Stimulated activated naive CD4-positive, alpha-beta T cell (primary cell): ENCODE measurements at places on chromosomes 4 and X.

DNA sequence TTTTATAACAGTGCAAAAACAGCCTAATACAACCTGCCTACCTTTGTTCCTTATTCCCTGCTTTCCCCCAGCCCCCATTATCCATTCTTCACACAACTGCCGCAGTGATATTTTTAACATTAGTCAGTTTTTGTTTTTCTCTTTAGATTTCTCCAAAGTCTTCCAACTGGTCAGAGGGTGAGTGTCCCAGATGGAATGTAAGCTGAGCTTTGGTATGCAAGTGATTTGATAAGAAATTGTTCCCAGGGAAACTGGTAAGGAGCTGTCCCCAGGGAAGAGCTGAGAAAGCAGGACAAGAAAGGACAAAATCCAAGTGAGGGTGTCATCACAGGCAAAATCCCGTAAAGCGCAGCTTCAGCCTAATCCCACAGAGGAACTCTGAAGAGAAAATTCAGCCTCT lies 475.5 kb upstream of the ADGRL3 start:
- DNase-seq: no peak

DNA sequence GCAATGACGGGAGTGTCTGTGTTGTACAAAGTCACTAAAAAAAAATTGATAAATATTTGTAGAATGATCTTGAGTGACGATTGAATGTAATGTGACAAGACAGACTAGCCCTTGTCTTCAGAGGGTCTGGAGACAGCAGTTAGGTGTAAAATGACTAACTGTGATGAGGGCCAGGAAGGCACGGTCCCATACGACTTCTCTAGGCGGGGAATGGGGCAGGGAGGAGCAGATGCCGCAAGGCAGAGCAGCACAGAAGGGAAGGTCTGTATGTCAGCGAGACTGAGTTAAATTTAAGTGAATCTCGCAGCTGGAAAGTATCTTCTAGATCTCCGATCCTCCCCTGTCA lies 405 bp downstream of the CENPE start:
- DNase-seq: no peak

DNA sequence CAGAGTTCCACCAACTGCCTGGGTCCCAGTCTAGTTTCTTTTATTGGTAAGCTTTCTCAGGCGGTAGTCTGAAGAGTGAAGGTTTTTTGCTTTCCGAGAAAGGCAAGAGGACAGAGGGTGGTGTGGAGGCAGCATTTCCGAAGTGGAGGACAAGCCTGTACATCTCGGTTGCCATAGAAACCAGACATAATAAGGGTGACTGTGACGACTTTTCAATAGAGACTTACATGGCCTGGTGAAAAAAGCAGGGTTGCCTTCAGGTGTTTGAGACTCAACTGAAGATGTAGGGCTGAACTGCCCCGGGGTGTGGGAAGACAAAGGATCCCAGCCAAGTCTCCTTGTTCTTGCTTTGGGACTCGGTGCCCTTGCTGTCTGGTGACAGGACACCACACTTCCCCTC lies 53.6 kb upstream of the RAB40AL start:
- no peak for DNase-seq

GRCh38 chrX:148316446-148316845 lies 184.0 kb upstream of the AFF2 start:
- no peak for DNase-seq

- no peak for DNase-seq
These were observed 53.3 kb upstream of the LNX1 start for GRCh38 chr4:53644607-53645006.

DNA sequence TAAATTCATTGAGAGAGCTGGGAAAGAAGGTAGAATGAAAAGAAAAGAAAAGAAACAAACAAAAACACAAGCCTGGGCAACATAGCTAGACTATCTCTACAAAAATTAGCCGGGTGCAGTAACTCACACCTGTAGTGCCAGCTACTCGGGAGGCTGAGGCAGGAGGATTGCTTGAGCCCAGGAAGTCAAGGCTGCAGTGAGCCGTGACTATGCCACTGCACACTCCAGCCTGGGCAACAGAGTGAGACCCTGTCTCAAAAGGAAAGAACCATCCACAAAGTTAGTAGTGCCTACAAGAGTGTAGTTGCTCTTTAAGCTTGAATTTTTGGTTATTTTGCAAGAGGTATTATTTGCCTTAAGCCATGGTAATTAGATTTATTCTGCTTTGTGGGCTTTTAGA lies 157.7 kb downstream of the CBR4 start:
- no peak for DNase-seq

DNA sequence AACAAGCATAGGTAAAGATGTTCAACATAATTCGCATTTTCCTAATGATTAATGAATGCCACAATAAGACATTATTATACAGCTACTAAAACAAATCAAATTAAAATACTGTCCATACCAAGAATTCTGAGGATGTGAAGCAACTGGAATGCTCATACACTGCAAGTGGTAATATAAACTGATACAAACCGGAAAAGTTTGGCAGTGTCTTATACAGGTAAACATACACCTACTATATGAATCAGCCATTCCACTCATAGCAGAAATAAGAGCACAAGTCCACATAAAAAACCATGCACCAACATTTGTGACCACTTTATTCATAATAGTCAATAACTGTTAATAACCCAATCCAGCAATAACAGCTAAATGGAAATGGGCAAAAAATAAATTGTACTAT lies 79.3 kb downstream of the FBXW7 start:
- no peak for DNase-seq

DNA sequence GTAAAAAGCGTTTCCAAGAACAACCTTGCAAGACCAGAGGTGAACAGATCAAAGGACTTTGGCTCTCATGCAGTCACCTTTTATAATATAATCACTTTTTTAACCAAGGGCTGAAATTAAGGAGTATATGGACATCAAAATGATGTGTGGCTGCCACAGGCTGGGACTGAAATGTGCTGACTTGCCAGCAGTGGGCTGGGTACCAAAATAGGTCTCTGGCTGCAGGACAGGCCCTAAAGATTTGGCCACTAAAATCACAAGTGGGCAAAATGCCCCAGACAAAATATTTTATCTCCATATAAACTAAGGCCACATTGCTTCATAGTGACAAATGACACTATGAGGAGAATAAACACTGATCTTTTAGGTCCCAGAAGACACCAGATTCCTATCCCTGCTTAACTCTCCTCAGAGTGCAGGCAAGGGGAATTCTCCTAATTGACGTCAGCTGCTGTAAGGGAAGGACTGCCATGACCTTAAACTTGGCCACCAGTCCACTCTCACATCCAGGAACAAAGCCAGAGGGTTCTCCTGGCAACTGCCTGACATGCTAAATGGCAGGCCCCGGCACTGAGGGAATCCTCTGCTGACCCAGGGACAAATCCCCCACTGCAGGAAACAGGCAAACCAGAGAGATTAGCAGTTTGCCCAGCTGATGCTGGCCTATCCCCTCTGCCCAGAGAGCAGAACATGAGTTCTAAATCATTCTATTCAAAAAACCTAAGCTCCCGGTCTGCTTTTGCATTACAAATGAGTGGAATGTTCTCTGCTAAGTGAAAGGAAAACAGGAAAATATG lies 155.8 kb downstream of the PPP3CA start:
- no peak for DNase-seq

GRCh38 chr4:3223346-3223745 lies 25.6 kb upstream of the MSANTD1 start:
- no peak for DNase-seq

GRCh38 chr4:162456106-162456505 lies 292.3 kb upstream of the FSTL5 start:
- DNase-seq: no peak

- no peak for DNase-seq
These were observed 14.6 kb downstream of the PHF8 start for GRCh38 chrX:54029529-54030143.

DNA sequence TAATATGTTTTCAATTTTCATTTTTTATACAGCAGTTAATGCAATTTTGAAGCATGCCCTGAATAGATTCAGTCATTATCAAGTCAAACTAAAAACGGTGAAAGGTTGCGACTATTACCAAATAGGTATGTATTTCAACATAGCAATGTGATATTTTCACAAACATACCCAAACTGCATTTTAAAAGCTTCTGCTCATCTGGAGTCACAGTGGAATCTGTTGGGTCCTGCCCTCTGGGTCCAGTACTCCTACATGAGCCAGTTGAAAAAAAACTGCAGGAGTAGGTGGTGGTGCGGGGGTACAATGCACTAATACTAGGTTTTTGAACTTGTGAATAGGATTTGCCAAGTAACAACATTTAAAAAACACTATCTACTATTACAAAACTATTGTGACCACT lies 938 bp downstream of the GPR34 start:
- DNase-seq: no peak

DNA sequence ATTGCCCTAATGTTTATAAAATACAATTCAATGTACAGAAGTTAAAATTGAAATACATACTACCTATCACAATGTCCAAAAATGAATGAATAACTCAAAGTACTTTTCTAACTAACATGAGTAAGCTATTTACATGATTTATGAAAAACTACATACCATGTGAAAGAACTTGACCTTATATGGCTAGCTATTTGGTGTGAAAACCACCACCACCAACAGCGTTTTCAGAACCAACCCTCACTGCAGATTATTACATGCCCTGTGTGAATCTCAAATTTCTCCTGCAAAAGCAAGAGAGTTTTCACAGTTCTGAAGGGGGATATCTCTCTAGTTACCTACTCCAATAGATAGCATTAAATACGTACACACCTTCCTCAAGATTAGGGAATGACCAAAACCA lies 198.5 kb downstream of the SPATA18 start:
- DNase-seq: no peak

GRCh38 chrX:153944140-153944799 lies at the start of gene RENBP:
Gene RENBP, minus strand, starts transcription at chrX:153944643. Its CDS starts 33 bp downstream, at chrX:153944610.
- DNase-seq: peak; percentile 16

DNA sequence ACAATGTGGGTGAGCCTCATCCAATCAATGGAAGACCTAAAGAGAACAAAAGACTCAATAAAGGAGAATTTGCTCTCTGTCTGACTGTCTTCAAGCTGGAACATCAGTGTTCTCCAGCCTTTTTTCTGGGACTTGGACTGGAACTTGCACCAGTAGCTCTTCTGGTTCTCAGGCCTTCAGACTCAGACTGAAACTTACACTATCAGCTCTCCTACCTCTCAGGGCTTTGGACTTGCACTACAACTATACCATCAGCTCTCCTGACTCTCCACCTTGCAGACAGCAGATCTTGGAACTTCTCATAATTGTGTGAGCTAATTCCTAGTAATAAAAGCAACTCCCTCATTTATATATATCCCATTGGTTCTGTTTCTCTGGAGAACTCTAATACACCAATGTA lies 185.9 kb downstream of the SMIM20 start:
- no peak for DNase-seq

- DNase-seq: no peak
These were observed 128.1 kb upstream of the STK26 start for GRCh38 chrX:131894995-131895394.
